HepG2 (cell line): ENCODE measurements at places on chromosomes 6 and 20.

DNA sequence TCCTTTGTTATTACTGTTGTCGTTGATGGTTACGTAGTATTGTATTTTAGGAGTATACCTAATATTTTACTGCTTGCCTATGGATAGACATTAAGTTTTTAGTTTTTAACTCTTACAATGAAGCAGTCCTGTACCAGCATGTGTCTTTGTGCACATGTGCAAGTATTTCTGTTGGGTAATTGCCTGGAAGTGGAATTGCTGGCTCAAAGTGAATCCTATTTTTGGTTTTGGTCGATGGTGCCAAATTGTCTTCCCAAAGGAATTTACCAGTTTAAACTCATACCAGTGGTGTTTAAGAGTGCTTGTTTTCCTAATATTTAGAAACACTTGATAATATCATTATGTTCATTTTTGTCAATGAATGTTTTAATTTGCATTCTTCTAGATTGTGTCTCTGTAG is 75.5 kb downstream of the ANKS1A start:
- DNase-seq = no peak

GRCh38 chr6:150087336-150087735 is 18.4 kb upstream of the ULBP3 start:
- DNase-seq = no peak

DNA sequence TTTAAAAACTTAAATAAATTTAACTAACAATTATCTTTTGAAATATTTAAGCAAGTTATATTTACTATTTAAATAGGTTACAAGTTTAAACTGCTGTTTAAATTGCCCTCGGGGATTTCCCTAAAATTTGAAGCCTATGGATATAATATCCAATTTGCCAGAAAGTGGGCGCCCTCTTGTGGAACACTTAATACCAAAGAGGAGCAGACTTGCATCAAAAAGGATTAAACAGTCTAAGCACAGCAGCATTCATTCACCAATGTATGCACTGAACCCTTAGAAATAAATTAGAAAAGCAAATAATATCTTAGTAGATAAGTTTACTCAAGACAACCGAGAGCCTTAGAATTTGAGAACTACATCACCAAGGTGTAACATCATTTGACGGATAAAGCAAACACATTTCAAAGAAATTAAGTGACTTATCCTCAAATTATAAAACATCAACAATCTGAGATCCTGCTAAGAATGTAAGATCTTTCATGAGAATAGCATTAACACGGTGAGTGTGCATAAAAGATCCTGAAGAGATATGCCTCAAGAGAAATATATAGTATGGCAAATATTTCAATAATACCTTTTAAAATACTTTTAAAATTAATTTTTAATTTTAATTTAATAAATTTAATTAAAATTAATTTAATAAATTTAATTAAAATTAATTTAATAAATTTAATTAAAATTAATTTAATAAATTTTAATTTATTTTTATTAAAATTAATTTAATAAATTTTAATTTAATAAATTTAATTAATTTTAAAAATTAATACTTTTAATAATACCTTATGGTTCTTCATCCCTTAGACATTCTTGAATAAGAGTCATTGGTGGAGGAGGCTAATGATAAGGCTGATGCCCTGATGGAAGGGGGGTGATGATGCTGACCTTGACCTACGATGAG is 11.5 kb upstream of the MEP1A start:
- peak; percentile 67 for DNase-seq

- no peak for DNase-seq
Observed at GRCh38 chr6:48567016-48567415, 456.0 kb upstream of the PTCHD4 start.

DNA sequence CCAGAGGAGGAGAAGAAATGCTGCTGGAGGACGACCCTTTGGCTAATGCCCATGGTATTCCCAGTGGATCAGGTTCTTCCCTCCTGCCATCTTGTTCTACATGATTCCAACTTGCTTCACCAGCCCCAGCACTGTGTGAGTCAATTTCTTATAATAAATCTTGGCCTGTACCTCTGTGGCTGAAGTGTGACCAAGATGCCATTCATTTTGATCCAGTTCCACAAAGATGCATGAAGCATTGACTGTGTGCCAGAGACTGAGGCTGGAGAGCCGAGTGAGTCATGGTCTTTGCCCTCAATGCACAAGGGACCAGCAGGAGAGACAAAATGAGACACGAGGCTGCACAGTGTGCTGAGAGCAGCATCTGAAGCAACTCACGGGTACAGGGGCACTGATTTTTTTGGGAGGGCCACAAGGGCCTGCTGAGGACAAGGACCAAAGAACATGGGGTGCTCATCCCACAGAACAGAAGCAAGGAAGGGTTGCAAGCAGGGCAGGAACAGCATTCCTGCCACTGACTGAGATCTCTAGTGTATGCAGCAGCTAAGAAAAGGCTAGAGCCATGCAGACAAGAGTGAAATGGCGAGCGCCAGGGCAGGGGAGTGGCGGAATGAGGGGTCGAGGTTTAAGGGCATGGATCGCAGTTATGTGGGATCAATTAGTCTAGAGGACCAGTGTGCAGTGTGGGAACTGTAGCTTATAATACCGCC is 207.0 kb downstream of the THBS2 start:
- DNase-seq = no peak

- no peak for DNase-seq
Observed at GRCh38 chr20:24765316-24766142, 183.5 kb upstream of the CST7 start.

DNA sequence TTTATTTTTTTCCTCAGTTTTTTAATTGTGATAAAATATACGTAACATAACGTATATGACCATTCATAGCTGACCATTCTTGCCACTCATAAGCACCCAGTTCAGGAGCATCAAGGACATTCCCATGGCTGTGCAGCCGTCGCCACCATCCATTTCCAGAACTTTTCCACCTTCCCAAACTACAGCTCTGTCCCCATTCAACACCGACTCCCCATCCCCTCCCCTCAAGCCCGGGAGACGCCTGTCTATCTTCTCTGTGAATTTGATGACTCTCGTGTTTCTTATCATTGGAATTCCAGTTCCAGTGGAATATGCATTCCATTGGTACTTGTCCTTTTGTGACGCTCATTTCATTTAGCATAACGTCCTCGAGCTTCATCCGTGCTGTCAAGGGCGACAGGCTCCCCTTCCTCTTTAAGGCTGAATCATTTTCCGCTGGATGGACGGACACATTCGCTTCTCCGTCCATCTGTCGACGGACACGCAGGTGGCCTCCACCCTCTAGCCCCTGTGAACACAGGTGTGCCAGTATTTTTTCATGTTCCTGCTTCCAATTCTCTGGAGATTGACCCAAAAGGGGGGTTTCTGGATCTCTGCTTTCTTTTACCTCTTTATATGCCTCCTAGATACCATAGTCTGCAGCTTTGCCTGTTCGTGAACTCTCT is 88.1 kb downstream of the YTHDF1 start:
- no peak for DNase-seq

DNA sequence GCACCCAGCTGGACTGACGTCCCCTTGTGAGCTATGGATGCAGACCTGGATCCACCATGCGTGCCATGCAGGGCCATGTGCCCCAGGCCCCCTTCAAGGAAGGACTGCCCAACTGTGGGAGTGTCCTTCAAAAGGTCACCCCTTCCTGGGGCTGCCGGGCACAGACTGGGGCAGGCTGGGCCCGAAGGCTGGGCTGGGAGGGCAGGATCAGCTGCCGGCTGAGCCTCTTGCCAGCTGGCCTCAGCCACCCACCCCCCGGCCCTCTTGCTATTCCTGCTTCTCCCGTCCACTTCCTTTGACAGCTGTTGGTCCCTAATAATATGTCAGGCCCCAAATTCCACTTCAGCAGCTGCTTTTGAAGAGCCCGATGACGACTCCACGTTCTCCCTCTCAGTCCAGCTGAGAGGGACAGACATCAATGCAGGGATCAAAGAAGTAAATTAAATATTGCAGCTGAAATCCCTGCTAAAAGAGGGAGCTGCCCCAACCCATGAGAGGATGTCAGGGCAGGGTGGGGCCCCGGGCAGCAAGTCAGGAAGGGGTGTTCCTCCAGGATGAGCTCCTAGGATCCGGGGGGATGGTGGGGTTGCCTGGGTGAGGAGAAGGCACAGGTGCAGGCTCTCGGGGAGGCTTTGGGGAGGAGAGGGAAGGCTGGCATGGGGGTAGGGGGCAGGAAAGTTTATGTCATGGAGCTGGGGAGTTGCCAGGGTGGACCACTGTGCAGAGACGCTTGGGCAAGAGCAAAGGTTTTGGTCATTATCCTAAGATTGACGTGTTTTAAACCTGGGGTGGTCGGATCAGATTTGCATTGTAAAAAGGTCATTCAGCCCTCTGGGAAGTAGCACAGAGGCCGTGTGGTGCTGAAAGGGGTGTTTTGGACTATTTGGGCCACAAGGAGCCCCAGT is 185.0 kb downstream of the ANKRD60 start:
- no peak for DNase-seq

GRCh38 chr6:23282252-23283021 is 713.1 kb downstream of the HDGFL1 start:
- no peak for DNase-seq

DNA sequence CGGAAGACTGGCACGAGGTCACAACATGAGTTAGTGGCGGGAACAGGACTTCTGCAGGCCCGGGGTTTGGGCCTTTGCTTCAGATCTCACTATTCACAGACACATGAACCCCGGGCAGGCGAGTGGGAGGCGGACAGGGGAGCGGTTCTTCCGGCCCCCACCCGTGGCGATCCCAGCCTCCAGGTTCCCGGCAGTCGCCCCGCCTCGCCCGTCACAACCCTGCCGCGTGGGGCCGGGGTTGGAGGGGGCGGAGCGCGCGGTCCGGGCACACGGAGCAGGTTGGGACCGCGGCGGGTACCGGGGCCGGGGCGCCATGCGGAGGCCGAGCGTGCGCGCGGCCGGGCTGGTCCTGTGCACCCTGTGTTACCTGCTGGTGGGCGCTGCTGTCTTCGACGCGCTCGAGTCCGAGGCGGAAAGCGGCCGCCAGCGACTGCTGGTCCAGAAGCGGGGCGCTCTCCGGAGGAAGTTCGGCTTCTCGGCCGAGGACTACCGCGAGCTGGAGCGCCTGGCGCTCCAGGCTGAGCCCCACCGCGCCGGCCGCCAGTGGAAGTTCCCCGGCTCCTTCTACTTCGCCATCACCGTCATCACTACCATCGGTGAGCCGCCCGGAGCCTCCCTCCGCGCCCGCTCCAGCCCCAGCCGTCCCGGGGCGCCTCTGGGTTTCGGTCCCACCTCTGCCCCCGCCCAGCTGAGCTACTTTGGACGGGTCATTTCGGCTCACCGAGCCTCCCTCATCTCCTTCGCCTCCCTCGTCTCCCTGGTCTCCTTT is at the start of gene KCNK15:
TSS of gene KCNK15 (plus strand) at position 268 of the 769 bp plus-strand sequence. CDS start at position 314, 46 bp downstream.
- DNase-seq = no peak

- no peak for DNase-seq
Observed at GRCh38 chr6:12679341-12679740, 37.2 kb upstream of the PHACTR1 start.

DNA sequence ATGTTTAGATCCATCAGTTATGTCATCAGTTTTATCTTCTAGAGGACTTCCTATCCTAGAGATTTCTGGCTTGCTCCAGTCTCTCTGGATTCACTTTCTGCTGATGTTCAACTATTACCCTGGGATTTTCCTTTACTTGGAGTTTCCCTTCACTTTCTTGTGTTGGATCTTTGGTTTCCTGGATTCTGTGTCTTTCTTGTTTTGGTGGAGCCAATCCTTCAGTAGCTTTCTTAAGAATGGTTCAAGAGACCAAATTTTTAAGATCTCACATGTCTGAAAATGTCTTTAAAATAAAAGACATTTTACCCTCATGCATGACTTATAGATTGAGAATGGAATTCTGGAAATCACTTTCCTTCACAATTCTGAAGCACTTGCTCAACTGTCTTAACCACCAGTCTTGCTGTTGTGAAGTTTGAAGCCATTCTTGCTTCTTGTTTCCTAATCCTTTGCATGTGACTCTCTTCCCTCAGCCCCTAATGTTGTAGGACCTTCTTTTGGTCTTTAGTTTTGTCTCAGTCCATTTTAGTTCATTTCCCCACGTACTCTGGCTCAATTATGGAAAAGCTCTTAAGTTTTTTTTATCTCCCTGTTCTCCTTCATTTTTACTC is 87.9 kb downstream of the ARID1B start:
- DNase-seq = no peak

GRCh38 chr20:64029293-64030117 is 6.5 kb upstream of the C20orf204 start:
- DNase-seq = no peak

DNA sequence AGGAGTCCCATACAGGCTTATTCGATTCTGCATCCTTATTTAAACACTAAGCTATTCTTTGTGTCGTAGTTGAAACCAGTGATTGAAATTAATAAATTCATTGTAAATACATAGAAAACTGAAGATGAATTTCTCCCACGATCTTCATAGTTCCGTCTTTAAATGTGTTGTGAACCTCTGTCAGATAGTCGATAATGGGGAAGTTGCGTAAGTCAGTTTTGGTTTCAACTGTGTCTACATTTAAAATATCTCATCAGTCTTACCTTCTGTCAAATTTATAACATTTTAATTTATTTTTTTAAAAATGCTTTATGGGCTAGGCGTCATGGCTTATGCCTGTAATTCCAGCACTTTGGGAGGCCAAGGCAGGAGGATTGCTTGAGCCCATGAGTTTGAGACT is 12.7 kb downstream of the STX11 start:
- no peak for DNase-seq

DNA sequence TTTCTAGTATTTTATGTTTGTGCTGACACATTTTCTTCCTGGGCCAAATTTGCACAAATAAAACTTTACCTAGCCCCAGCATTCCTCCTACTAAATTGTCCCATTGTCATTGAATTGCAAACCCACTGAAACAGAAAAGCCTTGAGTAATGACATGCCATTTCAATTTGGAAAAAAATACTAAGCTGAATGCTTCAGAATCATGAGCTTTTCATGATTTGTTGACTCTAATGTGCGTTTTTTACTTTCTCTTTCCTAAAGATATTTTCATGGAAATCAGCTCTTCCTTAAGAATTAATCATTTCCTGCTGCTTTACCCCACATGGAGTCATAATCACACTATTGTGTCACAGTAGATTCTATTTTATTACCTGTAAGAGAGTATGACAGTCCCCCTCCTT is 47.4 kb downstream of the TRDN start:
- DNase-seq = no peak

GRCh38 chr6:16196984-16197546 is 41.3 kb upstream of the GMPR start:
- DNase-seq = no peak

GRCh38 chr20:45765307-45765875 is 26.3 kb downstream of the WFDC3 start:
- no peak for DNase-seq

GRCh38 chr6:21726676-21727075 is 133.1 kb downstream of the SOX4 start:
- no peak for DNase-seq
